ENCODE measurements at places on chromosomes 6 and 20.

DNA sequence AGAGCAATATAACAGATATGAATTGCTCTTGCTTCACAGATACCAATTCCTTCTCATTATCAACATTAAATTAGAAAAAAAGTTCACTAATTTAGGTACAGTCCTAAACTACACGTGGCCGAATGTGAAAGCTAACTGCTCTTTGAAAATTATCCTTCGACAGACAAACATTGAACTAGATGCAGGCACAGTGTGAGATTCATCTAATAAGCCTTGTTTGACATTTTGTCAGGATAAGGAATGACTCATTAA is 1.1 kb downstream of the FAM184A start:
- H3K4me3 ChIP-seq, result no peak overlapping the region
- no peaks in the 10 kb centered on the region for H3K36me3 ChIP-seq
- H3K27ac ChIP-seq, result no peak overlapping the region
- DNase-seq, result no peak
- H3K27me3 ChIP-seq, result no peaks in the 10 kb centered on the region

- no peaks in the 10 kb centered on the region for H3K36me3 ChIP-seq
- peaks cover 41% of the 10 kb centered on the region for H3K4me1 ChIP-seq
- H3K27ac ChIP-seq, result no peak overlapping the region
- no peak for DNase-seq
Measured at GRCh38 chr6:109872968-109873545, 105.1 kb upstream of the GPR6 start.

- no peaks in the 10 kb centered on the region for H3K27me3 ChIP-seq
- DNase-seq, result peak; percentile 84
- peak overlapping the region; percentile 39 for H3K27ac ChIP-seq
- peaks cover 40% of the 10 kb centered on the region for H3K4me1 ChIP-seq
- H3K4me3 ChIP-seq, result no peak overlapping the region
Measured at GRCh38 chr6:33320315-33321181, 3.0 kb upstream of the ZBTB22 start.

DNA sequence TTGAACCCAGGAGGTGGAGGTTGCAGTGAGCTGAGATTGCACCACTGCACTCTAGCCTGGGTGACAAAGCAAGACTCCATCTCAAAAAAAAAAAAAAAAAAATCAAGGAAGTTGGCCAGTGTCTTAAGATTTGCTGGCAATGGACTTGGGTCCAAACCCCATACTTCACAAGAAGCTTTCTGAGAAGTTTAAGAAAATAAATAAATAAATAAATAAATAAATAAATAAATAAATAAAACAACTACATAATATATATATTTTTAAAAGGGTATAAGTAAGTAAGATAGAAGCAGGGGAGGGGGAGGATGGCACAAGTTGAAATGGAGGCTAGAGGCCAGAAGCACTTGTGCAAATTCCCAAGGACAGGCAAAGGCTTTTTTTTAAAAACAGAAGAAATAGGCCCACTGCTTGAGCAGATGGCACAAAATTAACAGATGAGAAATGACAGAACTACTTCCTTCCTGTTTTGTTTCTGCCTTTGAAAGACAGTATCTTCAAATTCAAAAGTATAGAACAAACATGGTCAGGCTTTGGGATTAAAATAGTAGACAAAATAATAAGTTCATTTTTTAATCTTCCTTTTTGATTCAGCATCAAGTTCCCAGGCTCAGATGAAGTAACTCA is 287.7 kb downstream of the ALDH8A1 start:
- H3K36me3 ChIP-seq, result no peaks in the 10 kb centered on the region
- H3K27me3 ChIP-seq, result no peaks in the 10 kb centered on the region
- no peak overlapping the region for H3K27ac ChIP-seq
- no peak overlapping the region for H3K4me3 ChIP-seq
- DNase-seq, result no peak

DNA sequence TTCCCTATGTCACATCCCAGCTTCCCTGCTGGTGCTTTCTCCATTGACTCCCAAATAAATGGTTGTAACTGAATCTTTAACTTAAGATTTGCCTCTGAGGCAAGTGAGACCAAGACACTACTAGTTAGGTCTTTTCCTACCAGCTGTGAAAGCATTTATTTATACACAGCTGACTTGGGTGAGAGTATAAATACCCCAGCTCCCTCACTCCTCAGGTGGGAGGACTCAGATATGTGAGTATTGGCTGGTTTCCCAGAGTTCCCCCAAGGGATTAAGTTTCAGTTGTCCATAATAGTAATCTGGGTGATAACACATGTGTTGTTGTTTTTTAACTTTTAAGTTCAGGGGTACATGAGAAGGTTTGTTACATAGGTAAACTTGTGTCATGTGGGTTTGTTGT is 49.8 kb downstream of the CFAP61 start:
- H3K36me3 ChIP-seq, result no peaks in the 10 kb centered on the region
- no peaks in the 10 kb centered on the region for H3K27me3 ChIP-seq
- H3K27ac ChIP-seq, result no peak overlapping the region
- no peak for DNase-seq
- H3K4me1 ChIP-seq, result no peaks in the 10 kb centered on the region

DNA sequence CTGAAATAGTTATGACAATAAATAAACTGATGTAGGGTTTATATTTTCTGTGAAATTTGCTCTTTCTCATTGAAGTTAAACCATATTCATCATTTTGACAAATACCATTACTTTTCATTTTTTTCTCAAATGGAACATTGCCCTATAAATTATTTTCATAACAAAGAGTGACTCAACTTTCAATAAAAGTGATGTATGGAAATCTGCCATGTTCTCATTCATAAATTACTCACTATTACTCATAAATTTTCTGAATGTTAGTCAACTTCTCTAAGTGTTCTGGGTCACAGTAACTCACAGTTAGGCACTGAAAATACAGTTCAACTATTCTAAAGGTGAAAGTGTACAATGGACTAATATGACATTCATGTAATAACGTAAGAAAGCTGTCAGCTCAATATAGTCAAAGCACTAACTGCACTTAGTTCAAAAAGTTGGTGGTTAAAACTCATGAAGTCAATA is 19.0 kb upstream of the STX11 start:
- no peak for DNase-seq
- no peaks in the 10 kb centered on the region for H3K36me3 ChIP-seq
- H3K27ac ChIP-seq, result no peak overlapping the region
- no peaks in the 10 kb centered on the region for H3K27me3 ChIP-seq

DNA sequence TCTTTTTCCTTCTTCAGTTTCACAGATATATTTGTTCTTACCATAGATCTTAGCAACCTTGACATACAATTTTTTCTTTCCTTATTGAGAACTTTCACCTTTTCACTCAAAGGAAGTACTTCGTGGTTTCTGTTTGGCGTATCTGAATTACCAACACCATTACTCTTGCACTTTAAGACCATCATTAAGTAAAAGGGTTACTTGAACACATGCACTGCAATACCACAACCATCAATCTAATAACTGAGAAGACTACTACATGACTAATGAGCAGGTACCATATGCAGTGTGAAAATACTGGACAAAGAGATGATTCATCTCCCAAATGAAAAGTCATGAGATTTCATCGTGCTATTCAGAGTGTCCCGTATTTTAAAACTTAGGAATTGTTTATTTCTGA is 21.7 kb upstream of the SENP6 start:
- H3K27me3 ChIP-seq, result no peaks in the 10 kb centered on the region
- H3K4me3 ChIP-seq, result no peak overlapping the region
- H3K27ac ChIP-seq, result no peak overlapping the region

- no peak overlapping the region for H3K4me3 ChIP-seq
- no peaks in the 10 kb centered on the region for H3K4me1 ChIP-seq
- no peak overlapping the region for H3K27ac ChIP-seq
- no peak for DNase-seq
Measured at GRCh38 chr6:48098923-48099322, 12.1 kb downstream of the PTCHD4 start.

DNA sequence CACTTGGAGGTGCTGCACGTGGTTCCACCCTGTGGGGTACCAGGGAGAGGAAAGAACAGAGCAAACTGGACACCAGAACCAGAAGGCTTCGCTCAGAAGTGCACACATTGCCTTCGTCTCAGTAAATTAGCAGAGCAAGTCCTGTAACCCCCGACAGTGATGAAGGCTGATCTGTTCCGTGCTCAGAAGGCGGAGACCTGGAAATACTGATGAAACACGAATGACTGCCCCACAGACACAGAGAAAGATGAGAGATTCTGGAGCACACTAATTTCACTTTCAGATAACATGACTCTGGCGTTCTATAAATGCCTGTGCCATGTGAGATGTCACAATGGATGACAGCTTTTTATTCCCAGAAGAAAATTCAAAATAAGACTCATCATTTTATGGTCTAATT is 44.2 kb upstream of the CCR6 start:
- H3K36me3 ChIP-seq, result no peaks in the 10 kb centered on the region
- no peak for DNase-seq
- no peaks in the 10 kb centered on the region for H3K4me1 ChIP-seq
- H3K4me3 ChIP-seq, result no peak overlapping the region
- no peaks in the 10 kb centered on the region for H3K27me3 ChIP-seq
- no peak overlapping the region for H3K27ac ChIP-seq

DNA sequence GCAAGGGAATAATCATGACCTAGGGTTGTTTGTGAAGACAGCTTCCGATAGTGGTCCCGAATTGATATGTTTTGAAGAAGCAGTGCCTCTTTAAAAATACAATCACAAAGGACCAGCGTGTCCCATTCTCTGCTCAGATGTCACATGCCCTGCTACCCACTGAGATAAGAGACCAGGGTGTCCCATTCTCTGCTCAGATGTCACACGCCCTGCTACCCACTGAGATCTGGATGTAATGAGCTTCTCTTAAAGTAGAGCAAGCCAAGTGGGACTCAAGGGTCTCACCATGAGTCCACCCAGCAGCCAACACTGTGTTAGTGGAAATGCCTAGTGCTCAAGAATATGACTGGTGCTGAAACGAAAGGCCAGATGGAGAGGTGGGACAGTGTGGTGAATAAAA is 22.2 kb downstream of the RIN2 start:
- no peak overlapping the region for H3K27ac ChIP-seq
- no peaks in the 10 kb centered on the region for H3K27me3 ChIP-seq
- peaks cover 5% of the 10 kb centered on the region for H3K4me1 ChIP-seq
- H3K4me3 ChIP-seq, result no peak overlapping the region
- no peaks in the 10 kb centered on the region for H3K36me3 ChIP-seq

Data from testis (tissue), 5 donors.